ENCODE measurements at places on chromosomes 2 and 18.

GRCh38 chr2:127043367-127044164, 63.4 kb downstream of the BIN1 start:
- DNase-seq = no peak

GRCh38 chr2:17958466-17959092, 80.1 kb downstream of the KCNS3 start:
- no peak for DNase-seq

DNA sequence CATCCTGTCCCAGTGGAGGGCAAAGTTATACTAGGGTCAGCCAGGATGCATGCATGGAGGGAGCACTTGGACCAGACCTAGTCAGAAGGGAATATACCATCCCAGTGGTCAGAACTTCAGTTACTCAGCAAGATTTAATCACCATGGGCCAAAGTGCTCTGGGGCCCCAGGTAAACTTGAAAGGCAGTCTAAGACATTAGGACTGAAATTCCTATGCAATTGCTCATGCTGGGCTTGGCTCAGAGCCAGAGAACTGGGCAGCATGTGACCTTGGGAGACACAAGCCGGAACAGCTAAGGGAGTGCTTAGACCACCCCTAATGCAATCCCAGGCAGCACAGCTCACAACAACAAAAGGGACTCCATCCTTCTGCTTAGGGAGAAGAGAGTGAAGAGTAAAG, 401.3 kb downstream of the KCNJ3 start:
- DNase-seq = no peak

GRCh38 chr2:15408759-15409158, 152.4 kb downstream of the NBAS start:
- DNase-seq = no peak

- no peak for DNase-seq
Measured at GRCh38 chr2:196990092-196990491, 63.6 kb upstream of the PGAP1 start.

DNA sequence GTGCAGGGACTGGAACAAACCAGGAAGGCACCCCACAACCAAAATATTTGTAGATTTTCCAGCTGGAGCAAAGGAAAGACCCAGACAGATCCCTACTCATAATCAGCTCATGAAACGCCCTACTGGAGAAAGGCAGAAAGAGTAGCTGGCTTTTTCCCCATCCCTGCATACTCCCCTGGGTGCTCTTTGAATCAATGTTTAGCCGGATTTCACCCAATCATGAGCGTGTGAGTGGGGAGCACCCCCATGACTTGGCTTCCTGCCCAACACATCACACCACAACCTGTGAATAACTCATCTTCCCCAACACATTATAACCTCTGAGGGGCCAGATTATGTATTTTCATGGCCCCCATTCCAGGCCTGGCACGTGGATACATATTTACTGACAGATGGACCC, 35.1 kb upstream of the SLC14A1 start:
- no peak for DNase-seq

GRCh38 chr2:236928380-236929037, 157.2 kb upstream of the COPS8 start:
- no peak for DNase-seq

GRCh38 chr2:218547511-218547910, 20.6 kb downstream of the USP37 start:
- DNase-seq = no peak

GRCh38 chr2:183927406-183928325, 670.7 kb upstream of the ZNF804A start:
- DNase-seq = no peak

DNA sequence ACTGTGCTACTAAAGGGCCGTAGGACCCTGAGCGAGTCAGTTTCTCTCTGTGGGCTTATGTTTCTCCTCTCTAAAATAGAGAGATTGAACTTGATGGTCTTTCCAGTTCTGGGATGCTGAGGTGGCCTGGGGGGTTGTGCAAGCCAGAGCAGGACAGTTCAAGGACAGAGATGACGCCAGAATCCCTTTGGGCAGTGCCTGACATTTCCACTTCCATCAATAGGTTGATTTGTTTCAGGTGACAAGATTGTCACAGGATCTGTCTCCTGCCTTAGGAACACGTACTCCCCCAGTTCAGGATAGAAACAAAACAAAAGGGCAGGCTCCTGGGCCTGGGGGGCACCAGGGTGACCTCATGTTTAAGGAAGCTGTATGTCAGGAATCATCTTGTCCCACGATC, 82.0 kb downstream of the XDH start:
- DNase-seq = no peak

- DNase-seq = no peak
Measured at GRCh38 chr2:39241588-39241987, 2.2 kb downstream of the CDKL4 start.

DNA sequence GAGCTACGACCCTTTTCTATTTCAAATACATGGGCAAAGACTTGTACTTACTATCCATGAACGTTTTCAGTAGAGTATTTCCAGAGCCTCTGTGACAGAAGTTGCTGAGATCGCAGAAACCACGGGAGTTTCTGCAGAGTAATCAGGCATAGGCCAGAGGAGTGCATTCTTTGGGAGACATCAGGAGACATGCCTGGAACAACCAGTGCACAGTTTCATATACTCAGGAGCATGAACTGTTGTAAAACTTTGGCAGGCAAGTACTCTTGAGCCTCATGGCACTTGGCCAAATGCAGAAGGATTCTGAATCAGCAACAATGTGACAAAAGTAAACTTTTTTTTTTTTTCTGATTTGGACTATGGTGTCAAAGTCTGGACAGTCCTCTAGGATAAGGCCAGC, 307.1 kb downstream of the GRB14 start:
- DNase-seq = no peak

DNA sequence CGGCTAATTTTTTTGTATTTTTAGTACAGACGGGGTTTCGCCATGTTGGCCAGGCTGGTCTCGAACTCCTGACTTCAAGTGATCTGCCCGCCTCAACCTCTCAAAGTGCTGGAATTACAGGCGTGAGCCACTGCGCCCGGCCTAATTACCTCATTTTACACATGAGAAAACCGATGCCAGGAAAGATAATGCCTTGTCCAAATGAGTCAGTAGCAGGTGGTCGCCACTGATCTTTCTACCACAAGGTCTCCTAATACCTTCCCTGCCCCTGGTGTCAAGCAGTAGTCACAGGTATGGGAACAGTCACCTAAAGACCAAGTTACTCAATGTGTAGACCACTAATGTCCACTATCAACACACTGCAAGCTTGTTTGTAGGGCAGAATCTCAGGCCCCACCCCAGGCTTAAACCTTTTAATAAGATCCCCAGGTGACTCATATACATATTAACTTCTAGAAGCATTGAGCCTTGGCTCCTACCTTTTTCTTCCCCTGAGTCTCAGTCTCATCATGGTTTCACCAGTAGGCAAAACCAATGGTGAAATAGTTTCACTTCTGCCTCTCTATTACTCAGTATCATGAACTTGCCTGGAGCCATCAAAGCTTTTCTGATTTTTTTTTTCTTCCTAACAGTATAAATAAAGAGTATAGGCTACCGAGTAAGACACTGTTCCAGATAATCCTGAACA, 6.9 kb upstream of the EPB41L5 start:
- DNase-seq = no peak

GRCh38 chr2:44347526-44347925, 13.8 kb downstream of the PREPL start:
- no peak for DNase-seq

GRCh38 chr2:44886414-44886813, 55.1 kb upstream of the SIX3 start:
- no peak for DNase-seq

DNA sequence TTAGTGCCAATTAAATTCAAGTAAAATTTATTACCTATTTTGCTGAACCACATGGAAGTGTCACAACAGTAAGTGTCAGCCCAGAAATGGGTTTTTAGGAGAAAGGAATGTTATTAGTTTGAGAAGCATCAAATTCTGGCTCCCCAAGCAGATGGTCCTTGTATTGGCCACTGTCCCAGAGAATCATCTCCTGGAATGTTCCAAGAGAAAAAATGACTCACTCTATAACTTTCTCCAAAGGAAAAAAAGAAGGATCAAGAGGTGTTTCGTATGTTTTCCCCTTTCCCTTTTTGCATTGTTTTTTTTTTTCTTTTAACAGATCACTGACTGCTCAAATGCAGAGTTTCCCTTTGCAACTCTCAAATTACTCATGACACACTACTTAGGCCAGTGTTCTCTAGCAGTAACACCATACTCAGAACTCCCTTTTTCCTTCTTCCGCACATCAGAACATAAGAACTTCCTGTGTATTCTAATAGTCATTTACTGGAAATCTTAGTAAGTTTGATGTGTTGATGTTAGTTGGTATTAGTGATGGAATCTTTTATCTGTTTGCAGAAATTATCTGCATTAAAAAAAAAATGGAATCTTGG, 390.3 kb downstream of the GPD2 start:
- no peak for DNase-seq

DNA sequence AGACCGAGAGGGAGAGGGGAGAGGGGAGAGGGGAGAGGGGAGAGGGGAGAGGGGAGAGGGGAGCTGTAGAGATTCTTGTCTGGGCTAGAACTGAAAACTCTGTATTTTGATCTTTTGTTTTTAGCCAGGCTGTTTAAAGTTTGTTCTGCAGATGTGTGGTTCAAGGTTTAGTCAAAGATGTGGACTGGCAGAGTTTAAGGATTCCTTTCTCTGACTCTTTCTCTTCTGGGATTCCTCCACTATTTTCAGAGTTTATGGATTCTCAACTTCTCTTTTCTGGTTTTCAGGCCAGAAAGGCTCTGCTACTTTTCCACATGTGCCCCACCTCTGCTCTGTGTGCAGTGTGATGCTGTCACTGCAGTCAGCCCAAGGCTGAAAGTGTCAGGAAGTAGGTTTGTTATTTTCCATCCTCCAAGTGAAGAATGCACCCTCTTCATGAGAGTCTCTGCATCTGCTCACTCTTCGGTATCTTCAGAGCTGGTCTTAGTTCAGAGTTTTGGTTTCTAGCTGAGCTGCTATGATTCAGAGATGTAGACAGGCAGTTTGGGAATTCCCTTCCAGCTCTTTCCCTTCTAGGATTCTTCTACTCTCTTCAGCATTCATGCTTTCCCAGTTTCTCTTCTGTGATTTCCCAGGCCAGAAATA, 130.9 kb upstream of the SMAD7 start:
- no peak for DNase-seq

DNA sequence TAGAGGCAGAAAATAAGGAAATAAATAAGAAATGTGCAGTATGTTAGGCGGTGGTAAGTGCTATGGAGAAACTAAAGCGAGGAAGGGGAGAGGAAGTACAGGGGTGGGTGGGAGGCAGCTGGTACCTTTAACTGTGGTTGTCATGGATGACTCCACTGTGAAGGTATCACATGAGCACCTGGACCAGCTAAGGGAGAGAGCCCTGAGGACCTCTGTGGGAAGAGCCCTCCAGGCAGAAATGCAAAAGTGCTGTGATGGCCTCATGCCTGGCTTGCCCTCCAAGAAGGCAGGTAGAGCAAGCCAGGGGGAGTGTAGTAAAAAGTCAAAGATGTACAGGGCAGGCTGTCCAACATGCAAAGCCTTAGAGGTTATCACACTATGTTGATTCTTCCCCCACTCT, 17.9 kb downstream of the LYPD6 start:
- no peak for DNase-seq

All from activated T-helper 2 cell treated with anti-CD3 and anti-CD28 coated beads, Interferon-gamma antibody, Interleukin-2, Interleukin-4, amounts not matched to agents 10 μg/mL and 5 μg/mL and 100 μg/mL, durations not matched to agents 14 hours and 24 hours and 36 hours (primary cell).